CD4-positive, CD25-positive, alpha-beta regulatory T cell (primary cell): ENCODE measurements at places on chromosomes 7 and 10. TPM values are rescaled to one million over a fixed set of nuclear protein-coding genes. Genes with fewer than 3 reads are reported as not detected.
A peak's percentile ranks its signal among the peaks of the same experiment; 100 is the strongest.

DNA sequence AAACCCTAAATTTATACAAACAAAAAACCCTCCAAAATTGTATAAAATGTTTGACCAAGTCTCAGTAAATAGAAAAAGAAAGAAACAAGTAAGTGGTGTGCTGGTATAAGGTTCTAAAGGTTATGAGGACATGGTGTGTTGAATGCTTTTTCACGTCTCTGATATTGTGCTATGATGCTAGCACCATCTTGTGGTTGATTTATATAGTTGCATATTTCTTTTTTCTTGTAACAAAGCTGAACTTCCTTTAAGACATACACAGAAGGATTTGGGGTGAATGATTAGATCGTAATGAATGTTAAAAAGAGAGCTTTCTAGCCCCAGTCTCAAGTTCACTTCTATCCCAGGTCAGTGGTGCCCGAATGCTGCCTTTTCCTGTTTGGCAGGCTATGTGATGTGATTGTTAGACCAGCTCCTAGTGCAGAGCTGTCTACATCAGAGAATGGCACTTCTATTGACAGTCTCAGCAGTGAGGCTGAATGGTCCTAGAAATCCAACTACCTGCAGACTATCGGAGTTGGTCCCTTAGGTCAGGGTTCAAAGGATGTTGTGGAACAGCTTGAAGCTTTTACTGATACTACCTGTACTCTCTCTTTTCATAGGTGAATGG lies 25.0 kb downstream of the VTI1A start:
- DNase-seq, result peak; percentile 54

DNA sequence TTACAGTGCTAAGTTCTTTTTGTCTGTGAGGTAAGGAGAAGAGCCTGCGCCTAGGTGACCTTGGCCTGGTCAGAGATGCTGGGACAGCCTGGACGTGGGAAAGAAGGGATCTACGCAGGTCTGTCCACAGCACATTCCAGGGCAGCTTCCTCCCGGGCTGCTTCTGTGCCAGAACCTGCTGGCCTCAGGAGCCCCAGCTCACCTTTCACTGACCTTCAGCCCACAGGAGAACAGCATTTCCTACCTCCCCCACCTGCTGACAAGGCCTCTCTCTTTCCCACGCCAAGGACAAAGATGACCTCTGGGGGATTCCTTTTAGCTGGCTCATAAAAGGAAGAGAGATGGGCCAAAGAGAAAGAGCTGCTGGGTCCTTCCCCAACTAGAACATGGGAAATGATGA lies 260.6 kb downstream of the KCNMA1 start:
- DNase-seq, result no peak

DNA sequence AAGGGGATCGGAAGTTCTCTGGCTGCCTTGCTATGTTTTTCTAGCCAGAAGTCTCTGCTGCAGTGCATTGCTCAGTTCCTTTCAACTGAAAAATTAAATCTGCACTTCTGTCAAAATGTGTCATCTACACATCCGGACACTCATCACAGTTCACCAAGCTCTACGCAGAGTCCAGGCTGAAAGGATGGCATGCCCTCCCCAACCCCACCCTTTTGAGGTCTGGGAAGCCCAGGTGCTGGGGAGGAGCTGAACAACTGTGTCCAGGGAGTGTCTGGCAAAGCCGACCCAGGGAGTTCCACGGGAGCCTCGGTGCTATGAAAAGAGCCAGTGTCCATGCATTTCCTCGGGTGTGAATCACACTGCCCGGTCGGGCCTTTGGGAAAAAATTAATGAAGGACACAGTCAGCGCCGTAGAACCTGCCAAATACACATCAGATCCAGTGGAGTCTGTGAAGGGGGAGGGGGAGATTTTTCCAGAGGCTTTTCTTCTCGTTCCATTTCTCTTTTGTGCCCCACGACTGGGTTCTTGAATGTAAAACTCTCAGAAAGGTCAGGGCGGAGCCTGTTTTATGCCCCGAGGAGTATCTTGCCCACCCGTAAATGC lies 757 bp upstream of the PALS2 start:
- peak; percentile 72 for DNase-seq

- DNase-seq, result no peak
Measured at GRCh38 chr10:72819053-72819452, 74.5 kb upstream of the OIT3 start.

DNA sequence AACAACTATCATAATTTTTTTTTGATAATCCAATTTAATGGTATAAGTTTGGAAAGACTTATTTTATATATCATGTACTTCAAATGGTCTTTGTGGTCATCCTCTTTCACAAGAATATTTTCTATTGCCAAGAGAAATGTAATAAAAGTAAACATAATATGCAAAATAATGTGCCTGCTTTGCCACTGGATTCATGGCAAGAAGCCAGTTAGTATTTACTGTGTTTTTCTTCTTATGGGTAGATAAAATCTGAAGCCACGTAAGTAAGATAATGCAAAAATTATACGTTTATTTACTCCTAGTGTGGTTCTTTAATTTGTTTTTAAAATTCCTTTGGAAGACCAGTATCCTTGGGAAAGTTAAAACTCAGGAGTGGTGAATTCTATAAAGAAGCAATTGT lies 258.5 kb downstream of the ARL4A start:
- no peak for DNase-seq

GRCh38 chr7:55449205-55449991 lies 84.3 kb downstream of the LANCL2 start:
- no peak for DNase-seq

GRCh38 chr7:114212721-114213429 lies 201.7 kb upstream of the FOXP2 start:
- DNase-seq, result no peak

- DNase-seq, result peak; percentile 37
Measured at GRCh38 chr7:6271060-6271658, 1.3 kb downstream of the CYTH3 start.

DNA sequence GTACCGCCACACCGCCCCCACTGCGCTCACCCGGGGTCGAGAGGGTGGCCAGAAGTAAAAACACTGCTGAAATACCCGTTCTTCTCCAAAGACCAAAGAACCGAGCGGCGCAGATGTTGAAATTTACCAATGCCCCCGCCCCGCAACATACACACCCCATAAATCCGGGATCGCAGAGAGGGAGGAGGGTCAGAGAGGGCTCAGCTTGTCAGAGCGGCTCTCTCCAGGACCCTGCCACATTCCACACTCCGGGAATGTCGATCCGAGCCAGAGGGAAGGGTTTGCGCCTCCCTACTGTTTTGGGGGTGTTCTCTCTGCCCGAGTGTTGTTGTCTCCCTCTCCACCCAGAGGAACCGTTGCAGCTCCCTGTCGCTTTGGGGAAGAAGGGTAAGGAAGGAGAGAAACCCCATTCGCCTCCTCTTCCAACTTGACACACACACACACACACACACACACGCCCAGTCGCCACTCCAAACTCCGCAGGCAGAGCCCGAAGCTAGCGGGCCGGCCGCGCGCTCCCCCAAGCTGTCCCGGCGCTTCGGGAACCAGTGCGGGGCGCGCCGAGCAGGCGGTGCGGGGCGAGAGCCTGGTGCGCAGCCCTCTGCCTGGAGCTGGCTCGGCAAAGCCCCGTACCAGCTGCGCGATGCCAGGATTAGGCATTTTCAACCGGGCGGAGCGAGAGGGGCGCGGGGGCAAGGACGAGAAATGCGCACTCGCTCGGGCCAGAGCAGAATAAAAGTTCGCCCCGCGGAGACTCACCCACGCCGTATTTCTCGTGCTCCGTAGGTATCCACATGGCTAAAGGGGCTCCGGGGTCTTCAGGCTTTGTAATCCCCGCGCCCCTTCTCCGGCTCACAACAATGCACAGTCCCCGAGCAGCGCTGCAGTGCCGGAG lies 609 bp downstream of the DOCK4 start:
- peak; percentile 24 for DNase-seq

DNA sequence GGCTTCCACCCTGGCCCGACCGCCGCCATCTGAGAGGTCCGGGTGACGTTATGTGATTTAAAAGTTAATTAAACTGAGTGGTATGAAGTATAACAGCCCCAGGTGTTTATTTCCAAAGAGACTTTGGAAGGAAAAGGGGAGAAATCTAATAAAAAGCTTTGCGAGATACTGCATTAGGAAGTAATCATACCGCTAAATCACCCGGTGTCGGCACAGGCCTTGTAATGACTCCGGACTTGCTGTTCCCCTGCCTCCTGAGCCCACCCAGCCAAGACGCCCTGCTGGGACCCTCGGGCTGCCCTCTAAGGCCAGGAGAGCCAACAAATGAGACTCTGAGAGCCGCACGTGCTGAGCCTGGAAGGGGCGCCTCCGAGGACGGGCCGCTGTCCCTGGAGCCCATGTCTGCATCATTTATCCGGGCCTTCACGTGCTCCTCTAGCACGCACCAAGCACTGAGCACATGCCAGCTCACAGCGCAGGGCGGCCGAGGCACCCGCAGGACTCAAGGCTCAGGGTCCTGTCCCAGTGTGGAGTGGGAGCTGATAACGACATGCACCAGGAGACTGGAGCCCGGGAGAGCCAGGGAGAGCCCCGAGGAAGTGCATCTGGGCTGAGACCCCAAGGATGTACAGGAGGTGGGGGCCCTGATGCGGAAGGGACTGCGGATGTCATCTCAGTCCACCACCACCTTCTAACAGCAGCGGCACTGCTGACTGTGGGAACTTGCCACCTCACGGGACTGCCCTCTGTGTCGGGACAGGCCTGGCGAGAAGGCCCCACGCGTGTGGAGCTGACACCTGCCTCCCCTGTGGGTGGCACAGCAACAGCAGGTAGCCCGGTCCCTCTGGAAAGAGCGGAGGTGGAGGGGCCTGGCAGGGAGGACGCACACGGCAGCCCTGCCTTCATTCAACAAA lies 182.7 kb downstream of the ELFN1 start:
- DNase-seq, result no peak

DNA sequence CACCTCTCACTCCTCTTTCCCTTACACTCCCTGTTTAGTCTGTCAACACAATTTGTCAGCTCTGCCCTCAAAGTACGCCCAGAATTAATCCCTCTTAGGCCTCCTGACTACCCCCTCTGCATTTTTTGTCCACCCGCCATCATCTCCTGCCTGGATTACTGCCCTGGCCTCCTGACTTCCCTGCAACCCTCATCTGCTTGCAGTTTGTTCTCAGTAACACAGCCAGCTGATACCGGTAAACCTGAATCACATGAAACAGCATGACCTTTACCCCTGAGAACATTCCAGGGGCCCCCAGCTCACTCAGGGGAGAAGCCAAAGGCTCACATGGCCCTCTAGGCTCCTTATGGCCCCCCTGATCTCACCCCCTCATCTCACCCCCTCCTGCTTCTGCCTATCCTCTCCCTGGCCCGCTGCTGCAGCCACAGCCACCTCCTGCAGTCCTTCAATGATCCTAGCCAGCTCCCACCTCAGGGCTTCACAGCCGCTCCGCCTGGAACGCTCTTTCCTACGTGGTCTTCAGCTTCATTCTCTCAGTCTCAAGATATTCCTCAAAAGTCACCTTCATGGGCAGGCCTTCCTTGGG lies 8.9 kb downstream of the C10orf53 start:
- DNase-seq, result no peak

DNA sequence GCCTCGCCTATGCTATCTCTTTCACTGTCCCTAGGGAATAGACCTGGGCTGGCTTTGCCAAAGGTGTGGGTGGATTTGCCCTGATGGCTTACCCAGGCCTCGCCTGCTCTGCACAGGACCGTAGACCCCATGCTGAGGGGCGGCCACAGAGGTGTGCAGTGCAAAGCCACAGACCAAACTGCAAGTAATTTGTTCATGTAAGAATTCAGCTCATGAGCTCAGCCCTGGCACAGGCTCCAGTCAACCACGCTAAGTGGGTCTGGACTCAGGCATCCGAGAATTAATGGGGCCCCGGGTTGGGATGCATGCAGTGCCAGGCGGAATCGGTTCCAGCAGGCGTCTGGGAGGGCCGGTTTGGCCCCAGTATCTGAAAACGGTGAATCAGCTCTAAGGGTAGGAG lies 445.2 kb downstream of the DNAJB6 start:
- DNase-seq, result no peak

- DNase-seq, result no peak
Measured at GRCh38 chr7:1301054-1301881, 68.6 kb downstream of the UNCX start.

DNA sequence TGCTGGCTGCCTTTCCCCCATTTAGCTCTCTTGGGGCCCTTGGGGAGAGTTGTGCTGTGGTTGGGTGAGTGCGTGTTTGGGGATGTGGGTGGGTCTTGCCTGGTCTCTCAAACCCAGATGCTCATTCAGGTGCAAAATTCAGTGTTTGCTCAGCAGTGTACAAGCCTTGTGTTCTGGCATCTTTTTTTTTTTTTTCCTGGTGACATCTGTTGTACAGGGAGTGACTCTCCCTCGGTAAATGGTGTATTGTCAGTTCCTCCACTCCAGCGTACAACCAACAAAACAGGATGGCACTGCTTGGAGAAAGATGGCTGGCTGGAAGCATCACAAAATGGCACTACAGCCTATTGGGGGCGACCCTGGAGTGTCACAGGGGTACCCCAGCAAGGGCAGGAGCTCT lies 75.5 kb downstream of the LRMDA start:
- DNase-seq, result no peak

GRCh38 chr10:86291616-86292340 lies 74.8 kb downstream of the GRID1 start:
- DNase-seq, result no peak

DNA sequence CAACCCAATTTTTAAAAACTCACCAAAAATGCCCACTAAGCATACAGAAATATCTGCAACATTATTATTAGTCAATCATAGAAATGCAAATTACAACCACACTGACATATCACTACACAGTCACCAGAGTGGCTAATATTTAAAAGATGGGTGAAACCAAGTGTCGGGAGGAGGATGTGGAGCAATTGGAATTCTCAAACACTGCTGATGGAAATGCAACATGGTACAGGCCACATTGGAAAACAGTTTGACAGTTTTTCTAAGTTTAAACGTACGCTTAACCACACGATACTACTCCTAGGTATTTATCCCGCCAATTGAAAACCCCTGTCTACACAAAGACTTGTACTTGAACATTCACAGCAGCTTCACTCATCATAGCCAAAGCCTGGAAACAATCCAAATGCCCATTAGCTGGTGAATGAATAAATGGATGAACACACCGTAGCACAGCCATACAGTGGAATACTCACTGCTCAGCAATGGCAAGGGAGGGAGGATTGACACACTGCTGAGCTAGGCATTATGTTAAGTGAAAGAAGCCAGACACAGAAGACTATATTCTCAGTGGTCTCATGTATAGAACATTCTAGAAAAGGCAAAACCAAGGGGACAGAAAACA lies 16.3 kb downstream of the GCK start:
- no peak for DNase-seq

- DNase-seq, result no peak
Measured at GRCh38 chr10:62634576-62634975, 169.9 kb upstream of the ADO start.

Gene WEE2
- total RNA-seq, result not detected

Gene SRPK2
- total RNA-seq, result 77.2 TPM

Gene TUBB8
- not detected for total RNA-seq

Gene RNF32
- total RNA-seq, result 0.81 TPM
